Stimulated activated CD8-positive, alpha-beta memory T cell treated with anti-CD3 and anti-CD28 coated beads, Interleukin-12 subunit alpha, Interleukin-12 subunit beta, amount 100 ng/mL, for 1 hour (primary cell): ENCODE measurements at places on chromosomes 5 and 9.

DNA sequence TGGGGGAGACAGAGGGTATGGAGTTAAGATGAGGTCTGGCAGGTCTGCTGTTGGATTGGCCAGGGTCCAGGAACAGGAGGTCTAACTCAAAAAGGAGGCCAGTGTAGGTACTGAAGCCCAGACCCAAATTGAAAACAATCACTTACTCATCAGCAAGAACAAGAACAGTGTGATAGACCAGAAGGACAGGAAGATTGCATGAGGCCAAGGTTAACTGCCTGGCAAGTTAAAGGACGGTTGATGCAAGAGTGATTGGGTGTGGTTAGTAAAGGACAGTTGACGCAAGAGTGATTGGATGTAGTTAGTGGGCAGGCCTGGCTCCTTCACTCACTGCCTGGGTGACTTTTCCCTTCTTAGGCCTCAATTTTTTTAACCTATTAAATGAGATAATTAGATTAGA lies 132.6 kb downstream of the PDZD2 start:
- DNase-seq, result no peak

DNA sequence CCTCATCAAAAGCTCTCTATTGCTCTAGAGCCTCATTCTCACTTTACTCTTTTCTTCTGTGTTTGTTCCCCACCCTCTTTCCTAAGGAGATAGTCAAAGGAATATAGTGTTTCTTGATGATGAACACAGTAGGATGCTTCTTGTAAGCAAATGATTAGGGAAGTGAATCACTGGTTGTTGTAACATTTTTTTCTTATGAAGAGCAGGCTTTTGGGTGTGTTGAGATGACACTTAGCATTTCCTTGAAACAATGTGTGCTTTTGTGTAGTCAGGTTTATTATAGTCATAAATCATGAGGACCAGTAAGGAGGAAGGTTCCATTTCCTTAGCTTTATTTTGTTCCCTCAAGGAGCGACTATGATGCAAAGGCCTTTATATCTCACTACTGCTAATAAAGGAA lies 1991.3 kb upstream of the C9orf72 start:
- DNase-seq, result no peak

GRCh38 chr9:134253606-134254205 lies 72.5 kb upstream of the RXRA start:
- DNase-seq, result no peak

- DNase-seq, result no peak
Observed at GRCh38 chr5:53590759-53591158, 30.3 kb downstream of the NDUFS4 start.

DNA sequence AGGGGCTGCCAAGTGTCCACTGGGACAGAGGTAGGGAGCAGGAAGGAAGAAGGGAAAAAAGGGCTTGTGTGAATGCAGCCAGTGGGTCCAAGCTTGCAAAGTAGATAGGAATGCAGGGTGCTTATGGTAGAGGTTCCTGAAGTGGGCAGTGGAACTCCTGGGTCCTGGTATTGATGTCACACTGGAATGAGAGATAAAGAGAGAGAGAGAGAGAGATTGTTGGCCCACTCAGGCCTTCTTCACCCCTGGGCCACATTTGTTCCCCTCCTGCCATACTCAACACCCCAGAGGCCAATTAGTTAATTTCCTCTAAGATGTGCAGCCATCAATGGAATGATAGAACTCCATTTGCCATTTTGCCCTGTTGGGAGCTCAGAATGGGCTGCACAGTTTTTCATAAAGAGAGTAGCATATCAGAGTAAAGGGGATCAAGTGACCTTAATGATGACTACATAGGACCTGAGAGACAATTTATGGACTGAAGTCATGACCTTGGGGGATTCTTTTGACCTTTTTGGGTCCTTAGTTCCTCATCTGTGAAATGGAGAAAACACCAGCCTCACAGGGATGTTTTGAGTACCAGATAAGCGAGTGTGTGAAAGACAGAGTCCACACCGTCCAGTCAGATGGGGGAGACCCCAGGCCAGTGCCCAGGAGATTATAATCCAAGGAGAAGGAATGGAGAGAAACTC lies 52.9 kb downstream of the PPARGC1B start:
- DNase-seq, result no peak

DNA sequence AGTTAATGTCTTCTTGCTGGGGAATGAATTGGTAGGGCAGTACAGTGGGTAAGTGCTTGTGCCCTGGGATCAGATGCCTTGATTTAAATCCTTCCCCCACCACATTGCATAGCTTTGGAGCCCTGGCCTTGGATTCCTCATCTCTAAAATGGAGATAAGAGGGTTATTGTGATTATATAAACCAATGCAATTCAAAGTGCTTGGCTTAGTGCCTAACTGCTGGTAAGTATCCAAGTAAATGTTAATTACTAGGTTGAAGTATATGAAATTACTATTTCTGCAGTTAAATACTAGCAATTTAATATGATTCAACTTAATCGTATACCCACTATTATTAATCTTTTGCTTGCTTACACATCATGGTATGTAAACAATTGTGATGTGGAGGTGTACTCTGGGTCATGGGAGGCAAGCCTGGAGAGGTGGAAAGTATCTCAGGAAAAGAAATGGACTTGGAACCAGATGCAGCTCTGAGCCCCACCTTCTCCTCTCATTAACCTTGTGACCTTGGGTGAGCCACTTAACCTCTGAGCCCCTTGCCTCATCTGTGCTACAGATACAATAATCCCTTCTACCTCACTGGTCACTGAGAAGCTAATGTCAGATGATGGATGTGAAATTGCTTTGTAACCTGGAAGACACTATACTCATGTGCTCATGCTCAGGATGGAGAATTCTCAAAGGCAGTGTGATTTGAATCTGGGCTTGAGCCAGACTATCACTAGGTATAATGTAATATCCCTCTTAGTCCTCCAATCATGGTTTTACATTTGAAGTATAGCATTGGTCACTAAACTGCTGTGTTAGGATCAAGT lies 23.8 kb downstream of the NEUROG1 start:
- no peak for DNase-seq

- DNase-seq, result no peak
Observed at GRCh38 chr5:146055432-146055831, 49.9 kb downstream of the PLAC8L1 start.

- no peak for DNase-seq
Observed at GRCh38 chr5:8458038-8458383, 589.1 kb downstream of the MTRR start.

DNA sequence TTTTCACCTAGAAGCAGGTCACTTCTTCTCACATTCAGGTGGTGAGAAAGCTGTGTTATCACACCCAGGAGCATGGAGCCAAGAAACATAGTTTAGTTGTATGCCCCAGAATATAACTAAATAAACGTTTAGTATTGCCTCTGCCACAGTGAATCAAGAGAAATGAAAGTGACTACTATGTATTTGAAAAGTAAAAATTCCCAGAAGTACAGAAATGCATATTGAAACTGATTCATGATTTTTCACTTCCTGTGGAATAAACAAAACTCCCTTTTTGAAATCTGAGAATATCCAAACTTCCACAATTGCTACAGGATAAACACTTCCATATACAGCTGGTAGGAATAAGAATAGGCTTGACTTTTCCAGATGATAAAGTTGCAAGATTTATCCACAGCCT lies 15.3 kb upstream of the NINJ1 start:
- no peak for DNase-seq

DNA sequence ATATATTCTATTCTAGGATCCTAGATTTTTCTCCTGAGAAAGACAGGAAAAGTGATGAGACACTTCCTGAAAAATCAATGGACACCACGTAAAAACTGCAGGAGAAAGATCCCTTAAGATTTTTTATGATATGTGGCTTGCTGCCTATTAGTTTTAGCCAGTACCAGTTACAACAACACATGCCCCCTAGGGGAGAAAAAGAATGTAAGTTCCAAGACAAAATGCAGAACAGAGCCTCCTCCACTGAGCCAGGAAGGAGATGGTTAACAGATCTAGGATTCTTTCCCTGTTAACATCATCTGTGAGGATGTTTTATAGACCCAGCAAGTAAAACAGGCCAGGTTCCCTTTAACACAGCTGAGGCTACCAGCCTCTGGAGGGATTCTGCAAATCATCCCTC lies 574.7 kb downstream of the TLE4 start:
- no peak for DNase-seq

GRCh38 chr5:3853362-3853761 lies 257.7 kb downstream of the IRX1 start:
- DNase-seq, result no peak

DNA sequence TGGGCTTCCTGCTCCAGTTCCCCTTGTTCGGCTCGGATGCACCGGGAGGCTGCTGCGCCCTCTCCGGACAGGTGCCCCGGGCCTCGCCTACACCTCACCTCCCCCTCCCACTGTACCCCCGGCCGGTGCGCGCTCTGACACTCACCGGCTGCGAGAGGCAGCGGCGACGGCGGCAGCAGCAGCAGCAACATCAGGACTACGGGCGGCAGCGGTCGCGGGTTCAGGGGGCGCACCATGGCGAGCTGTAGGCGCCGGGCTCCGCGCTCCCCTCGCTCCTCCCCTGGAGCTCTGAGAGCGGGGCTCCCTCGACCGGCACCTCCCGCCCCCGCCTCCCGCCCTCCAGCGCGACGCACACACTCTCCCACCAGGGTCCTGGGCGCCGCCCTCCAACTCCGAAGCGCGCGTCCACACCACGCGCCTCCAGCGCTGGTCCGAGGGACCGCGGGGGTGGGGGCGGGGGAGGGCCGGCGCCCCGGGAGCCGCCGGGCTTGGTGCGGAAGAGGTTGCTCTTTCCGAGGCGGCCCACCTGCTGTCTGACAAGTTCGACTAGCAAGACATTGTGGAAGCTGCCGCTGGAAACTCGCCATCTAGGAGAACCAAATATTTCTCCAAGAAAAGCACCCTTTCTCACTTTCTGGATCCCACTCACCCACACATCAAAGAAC lies at the start of gene GFRA3:
Gene GFRA3 (minus strand): TSS at position 433 of the 665 bp plus-strand sequence. CDS start 197 bp downstream, at position 236.
- no peak for DNase-seq

DNA sequence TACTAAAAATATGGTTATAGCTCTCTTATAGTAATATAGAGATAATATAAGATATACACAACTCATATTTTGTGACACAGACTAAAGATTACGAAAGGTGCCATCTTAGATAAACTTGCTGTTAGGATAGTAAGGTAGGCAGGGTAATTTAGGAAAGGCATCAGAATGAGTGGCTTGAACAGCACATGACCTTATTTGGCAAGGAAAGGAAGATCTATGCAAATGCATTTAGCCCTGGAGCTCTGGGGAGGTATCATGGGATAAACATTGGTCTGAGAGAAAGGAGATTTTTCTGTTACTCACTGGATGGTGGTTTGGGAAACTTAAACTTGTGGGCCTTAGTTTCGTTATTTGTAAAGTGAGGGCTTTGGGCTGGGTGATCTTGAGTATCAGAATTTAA lies 65.8 kb downstream of the KCTD16 start:
- no peak for DNase-seq
